ENCODE measurements at places on chromosomes 4 and X.

DNA sequence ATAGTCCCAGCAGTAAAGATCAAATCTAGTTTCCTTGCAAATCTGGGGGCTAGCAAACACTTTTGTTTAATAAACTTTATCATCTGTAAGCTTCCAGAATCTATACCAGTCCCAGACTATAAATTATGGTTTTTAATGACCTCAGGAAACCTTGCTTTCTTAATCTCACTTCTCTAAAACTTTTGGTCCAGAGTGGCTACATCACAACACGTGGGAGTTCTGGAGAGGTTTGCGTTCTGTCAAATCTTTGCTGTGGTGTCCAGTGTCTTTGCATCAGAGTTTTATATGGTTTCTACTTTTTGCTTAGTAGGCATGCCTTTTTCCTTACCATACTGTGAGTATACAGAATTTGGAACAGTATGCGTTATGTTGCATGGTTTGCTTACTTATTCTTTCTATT, 193.9 kb downstream of the ANK2 start:
- no peak for DNase-seq

- no peak for DNase-seq
Measured at GRCh38 chr4:124019749-124020549, 623.4 kb downstream of the SPRY1 start.

GRCh38 chrX:16082470-16083085, 40.8 kb upstream of the GRPR start:
- DNase-seq: no peak

DNA sequence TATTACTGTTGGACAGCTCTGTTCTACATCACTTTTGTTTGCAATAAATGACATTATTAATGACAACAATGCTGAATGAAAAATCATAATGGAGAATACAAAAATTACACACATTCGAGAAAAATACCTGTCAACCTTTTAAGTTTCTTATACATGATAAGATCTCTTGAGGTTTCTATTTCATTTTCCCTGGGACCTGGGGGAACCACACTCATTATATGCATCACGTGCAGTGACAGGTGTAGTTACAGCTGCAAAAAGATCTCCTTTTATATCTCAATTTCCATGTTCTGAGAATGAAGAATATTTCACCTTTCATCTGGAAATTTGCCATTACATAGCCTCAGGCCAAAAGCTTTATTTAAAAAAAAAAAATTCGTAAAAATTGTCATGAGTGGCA, 1347.0 kb upstream of the AGA start:
- DNase-seq: no peak

- DNase-seq: no peak
Measured at GRCh38 chr4:183008492-183008891, 90.6 kb upstream of the WWC2 start.

DNA sequence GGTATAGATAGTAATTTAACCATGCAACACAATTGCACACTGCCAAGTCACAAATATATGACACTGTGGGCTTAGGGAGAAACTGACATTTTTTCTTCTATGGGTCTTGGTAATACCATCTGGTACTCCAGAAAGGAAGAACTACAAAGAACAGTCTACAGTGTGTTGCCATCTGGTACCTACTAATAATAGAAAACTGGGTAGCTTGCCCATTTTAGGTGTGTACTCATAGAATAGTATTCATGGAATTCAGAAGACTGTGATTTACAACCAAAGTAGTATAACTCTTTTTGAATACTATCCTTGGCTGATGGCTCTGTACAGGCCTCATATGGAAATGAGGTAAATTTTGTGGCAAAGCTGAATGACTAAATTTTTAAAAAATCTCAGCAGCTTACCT, 132.6 kb upstream of the RPS6KA6 start:
- no peak for DNase-seq

GRCh38 chr4:55617587-55618197, 18.4 kb downstream of the NMU start:
- no peak for DNase-seq

GRCh38 chrX:103461156-103461555, 58.1 kb downstream of the RAB40A start:
- no peak for DNase-seq

GRCh38 chr4:117784266-117784665, 250.0 kb upstream of the NDST3 start:
- DNase-seq: no peak

DNA sequence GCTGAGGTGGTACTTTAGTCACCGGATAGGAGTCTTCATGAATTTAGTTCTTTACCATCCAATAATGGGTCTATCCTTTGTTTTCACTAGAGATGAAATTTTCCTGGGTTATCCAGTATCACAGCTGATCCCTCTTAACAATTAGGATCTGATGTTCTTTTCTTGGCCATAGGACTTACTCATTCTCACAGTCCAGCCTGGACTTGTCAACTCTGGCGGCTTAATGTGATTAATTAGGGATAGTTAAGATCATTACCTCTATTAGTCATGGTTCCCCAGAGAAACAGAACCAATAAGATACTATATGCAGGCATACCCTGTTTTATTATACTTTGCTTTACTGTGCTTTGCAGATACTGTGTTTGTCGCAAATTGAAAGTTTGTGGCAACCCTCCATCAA, 272.7 kb upstream of the FAT4 start:
- DNase-seq: no peak

DNA sequence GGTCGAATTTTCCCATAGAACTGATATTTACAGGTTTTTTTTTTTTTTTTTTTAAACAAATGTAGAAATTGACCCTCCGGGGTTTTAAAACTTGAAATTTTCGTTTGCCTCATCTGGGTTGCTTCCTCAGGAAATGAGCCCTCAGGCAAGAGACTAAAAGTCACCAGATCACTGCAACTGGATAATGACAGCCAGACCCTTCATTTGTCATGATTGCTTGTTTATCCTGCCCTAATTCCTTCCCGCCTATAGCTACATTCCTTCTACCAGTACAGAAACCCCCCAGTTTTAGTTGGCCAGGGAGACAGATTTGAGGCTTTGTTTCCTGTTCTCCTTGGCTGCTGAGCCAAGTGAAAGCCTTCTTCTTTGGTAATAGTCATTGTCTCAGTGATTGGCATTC, 44.0 kb upstream of the IGFBP7 start:
- DNase-seq: no peak

GRCh38 chr4:39305912-39306677, 60.1 kb downstream of the RFC1 start:
- DNase-seq: no peak

DNA sequence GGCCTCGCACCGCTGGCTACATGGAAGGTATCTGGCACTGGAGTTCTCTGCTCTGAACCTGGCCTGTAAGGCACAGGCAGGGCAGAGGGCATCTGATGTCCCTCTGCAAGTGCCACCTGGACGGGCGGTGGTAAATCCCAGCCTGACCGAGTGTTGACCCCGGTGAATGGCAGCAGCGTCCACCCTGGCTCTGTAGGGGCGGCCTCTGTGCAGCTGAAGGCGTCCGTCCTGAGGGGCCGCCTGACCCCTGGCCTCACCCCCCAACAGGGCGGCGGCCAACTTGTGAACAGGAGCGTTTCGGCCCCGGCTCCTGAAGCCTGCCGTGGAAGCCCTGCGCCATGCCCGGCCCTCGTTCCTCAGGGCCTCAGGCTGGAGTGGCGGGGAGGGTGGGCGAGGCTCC, 51.4 kb downstream of the CPZ start:
- no peak for DNase-seq

GRCh38 chrX:21883258-21883657, 27.5 kb downstream of the YY2 start:
- DNase-seq: no peak

DNA sequence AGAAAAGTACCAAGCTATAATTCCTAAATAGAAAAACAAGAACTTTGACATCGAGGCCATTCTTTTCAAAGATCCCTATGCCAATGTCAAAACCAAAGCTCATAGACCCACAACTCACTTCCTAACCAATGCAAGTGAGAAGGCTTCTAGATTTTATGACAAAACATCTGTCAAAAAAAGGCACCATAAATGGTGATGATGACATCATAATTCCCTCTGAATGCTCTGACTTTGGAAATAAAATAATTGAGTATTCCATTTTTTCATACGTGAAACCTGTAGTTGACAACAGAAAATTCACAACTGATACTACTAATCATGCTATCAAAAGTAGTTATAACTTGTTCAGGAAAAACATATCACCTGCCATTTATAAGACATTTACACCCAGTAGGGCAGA, 8.7 kb upstream of the CABS1 start:
- DNase-seq: no peak

DNA sequence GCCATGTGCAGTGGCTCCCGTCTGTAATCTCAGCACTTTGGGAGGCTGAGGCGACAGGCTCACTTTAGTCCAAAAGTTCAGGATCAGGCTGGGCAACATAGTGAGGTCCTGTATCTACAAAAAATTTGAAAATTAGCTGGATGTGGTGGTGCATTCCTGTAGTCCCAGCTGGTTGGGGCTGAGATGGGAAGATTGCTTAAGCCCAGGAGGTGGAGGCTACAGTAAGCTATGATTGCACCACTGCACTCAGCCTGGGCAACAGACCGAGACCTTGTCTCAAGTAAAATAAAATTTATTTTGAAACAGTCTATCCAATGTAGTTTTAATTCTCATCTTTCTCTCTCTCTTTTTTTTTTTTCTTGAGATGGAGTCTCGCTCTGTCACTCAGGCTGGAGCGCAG, 21.1 kb downstream of the RBM10 start:
- no peak for DNase-seq

DNA sequence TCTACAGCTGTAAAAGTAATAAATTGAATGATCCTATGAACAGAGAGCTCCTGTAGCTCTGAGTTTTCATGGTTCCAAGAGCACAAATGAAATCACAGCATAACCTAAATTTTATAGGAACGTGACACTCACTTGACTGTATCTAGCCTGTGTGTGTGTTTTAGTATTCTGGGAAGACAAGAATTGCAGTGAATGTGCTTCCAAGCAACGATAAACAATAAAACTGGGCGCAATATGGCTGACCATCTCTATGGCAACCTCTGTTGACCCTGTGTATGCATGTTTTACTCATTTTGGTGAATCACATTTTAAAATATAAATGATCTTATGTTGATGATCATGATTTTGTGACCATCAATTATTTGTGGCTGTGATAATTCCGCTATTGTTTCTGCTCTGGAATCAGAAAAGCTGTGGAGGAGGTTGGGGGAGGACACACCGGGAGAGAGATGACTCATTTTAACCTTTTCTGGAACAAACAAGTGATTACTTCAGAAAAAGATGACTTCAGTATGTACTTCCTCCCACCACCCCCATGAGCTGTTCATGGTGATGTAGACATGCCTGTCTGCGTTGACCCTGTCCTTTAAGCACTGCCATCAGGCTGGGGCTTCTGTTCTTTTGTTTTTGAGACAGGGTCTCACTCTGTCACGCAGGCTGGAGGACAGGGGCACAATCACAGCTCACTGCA, 31.8 kb downstream of the USP11 start:
- no peak for DNase-seq

DNA sequence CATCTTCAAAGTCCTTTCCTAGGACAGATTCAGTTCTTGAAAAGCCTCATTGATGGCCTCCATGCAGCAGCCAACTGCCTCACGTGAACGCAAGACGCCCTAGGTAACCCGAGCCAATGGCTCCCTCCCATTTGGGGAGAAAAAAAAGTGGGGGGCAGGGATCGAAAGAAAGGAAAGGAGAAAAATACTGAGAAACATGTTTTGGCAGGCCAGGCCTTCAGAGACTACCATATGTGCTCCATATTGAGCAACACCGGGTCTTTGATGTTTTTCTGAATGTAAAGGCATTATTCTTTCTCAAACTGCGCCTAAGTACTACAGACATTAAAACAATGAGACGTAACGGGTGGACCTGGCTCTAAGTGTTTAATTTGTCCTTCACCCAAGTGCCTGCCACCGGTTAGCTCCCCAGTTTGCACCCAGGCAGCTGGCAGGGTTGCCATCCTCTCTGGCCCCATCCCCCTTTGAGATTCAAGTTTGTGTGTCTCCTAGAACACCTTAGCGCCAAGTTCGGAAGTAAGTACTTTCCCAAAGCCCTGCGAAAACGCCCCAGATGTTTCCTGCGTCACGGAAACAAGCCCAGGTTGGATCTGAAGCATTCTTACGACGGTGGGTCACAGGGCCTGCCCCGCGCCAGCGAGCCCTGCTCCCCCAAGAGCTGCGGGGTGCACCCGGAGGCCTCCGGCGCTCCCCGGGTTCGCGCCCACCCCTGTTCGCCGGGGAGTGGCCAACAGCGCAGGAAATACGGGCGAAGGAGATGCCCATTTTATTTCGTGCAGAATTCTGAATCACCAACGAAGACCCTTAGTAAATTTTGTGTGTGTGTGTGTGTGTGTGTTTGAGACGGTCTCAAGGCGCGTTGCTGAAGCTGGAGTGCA, 30.1 kb downstream of the HAND2 start:
- DNase-seq: no peak

GRCh38 chr4:71765350-71765749, 18.5 kb downstream of the GC start:
- DNase-seq: no peak

GRCh38 chr4:8724436-8725070, 132.0 kb downstream of the CPZ start:
- no peak for DNase-seq

DNA sequence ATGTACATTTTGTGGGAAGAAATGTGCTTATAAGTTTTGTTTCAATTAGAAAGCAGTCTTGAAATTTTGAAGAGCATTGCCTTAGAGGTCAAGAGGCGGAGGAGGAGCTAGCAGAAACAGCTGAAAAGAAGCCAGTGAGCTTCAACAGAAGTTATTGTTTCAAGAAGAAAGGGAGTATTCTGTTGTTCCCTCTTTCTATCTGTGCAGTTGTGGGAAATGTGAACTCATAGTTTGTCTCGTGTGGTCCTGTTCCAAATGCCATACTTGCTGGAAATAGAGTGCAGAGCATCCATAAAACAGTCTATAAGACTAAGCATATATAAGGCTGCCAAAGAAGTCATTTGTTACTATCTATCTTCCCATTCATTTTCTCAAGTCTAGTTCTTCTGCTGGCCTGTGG, 1015.7 kb downstream of the DMD start:
- DNase-seq: no peak

- no peak for DNase-seq
Measured at GRCh38 chr4:112099701-112100297, 45.5 kb upstream of the FAM241A start.

DNA sequence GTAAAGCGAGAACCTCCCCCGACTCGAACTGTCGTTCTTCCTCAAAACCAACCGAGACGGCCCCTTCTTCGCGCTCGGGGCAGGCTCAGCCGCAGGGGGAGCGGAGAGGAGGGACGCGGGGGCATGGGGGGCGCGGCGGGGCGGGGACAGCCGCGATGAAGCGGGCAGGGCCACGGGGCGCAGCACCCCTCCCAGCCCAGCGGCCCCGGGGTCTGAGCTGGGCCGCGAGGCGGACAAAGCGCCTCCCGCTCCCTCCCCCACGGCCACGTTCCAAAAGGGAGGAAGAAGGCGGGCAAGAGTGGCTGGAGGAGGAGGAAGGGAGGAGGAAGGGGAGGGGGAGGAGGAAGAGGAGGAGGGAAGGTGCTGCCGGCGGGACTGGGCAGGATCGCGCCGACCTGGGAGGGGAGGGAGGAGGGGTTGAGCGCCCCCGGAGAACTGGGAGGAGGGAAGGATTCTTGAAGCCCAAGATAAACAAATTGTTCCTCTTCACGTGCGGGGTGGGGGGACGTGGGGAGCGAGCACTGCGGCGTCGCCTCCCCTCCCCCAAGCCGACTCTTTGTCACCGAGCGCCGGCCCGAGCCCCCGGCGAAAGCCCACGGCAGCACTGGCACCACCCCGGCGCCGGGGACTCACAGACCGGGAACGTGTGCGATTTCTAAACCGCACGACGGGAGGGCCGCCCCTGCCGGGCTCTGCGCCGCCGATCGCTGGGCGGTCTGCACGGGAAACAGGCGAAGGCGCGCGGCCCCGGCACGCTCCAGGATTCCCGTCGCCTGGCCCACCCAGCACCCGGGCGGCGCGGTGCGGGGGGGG, 2.9 kb downstream of the MAML3 start:
- DNase-seq: peak; percentile 75

- DNase-seq: no peak
Measured at GRCh38 chrX:14886252-14886651, 13.0 kb downstream of the MOSPD2 start.
